ENCODE measurements at places on chromosomes 6 and 20.

GRCh38 chr6:56637640-56638039 is 5.0 kb downstream of the DST start:
- DNase-seq: peak; percentile 56

- no peak for DNase-seq
These were observed 135.9 kb downstream of the AGPAT4 start for GRCh38 chr6:161137839-161138542.

- DNase-seq: peak; percentile 25
These were observed 32.8 kb downstream of the APCDD1L start for GRCh38 chr20:58482416-58482815.

GRCh38 chr20:62609279-62609720 is 33.0 kb upstream of the SLCO4A1 start:
- DNase-seq: no peak

DNA sequence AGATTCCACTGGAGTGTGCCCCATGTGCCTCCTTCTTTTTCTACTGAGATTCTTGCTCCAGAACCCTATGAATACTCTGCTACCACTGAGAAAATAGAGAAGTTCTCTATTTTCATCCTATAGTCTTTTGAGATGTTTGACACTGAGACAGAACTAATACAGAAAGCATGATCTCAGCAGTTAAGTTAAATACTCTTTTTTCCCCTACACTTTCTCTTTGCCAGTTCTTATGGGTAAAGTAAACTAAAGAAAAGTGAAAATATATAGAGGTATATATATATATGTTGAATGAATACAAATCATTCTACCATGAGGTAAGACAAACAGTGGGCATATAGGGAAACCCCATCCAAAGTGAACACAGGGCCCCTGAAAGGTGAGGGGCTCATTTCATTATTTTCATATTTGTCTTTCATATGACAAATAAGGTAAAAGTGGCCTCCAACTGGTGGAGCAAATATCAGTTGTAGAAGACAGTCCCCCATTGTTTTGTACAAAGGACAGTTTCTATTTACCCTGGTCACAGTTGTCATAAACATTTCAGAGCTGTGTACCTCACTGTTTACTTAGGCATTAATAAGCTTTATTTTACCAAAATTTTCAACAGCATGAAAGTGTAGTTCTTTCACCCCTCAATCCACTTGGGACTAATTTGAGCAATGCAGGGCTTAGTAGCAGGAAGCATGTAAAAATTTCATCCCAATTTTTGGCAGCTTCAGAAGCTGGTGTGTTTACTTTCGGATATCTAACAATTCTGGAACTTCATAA is 188.3 kb upstream of the MARCKS start:
- no peak for DNase-seq

DNA sequence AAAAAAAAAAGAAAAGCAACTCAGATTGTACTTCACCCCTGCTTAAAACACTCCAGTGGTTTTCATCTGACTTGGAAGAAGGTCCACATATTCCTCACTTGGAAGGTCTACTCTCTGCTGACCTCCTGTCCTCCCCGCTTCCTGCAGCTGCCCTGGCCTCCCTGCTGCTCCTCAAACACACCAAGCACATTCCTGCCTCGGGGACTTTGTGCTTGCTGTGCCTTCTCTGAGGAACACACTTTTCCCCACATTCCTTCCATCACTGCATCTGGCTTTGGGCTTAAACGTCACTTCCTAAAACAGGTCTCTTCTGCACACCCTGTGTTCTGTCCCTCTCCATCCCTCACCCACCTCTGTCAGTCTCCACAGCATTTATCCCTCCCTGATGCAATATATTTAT is 4.9 kb upstream of the PDYN start:
- no peak for DNase-seq

- DNase-seq: no peak
These were observed 56.8 kb downstream of the MYH7B start for GRCh38 chr20:35012227-35013069.

DNA sequence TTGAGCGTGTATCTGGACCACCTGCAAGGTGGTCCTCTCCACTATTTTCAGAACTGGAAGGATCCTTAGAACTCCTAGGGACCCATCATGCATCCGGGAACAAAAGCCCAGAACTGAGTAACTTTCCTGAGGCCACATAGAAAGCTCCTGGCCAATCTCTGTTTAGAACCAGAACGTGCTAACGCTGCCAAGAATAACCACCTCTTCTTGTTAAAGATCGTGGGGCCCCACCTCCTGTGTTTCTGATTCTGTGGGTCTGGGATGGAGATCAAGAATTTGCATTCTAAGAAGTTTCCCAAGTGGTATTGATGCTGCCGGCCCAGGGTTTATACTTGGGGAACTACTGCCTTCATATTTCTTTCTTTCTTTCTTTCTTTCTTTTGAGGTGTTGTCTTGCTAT is 13.3 kb downstream of the CD40 start:
- no peak for DNase-seq

GRCh38 chr6:2171728-2172127 is 73.7 kb downstream of the GMDS start:
- DNase-seq: no peak

DNA sequence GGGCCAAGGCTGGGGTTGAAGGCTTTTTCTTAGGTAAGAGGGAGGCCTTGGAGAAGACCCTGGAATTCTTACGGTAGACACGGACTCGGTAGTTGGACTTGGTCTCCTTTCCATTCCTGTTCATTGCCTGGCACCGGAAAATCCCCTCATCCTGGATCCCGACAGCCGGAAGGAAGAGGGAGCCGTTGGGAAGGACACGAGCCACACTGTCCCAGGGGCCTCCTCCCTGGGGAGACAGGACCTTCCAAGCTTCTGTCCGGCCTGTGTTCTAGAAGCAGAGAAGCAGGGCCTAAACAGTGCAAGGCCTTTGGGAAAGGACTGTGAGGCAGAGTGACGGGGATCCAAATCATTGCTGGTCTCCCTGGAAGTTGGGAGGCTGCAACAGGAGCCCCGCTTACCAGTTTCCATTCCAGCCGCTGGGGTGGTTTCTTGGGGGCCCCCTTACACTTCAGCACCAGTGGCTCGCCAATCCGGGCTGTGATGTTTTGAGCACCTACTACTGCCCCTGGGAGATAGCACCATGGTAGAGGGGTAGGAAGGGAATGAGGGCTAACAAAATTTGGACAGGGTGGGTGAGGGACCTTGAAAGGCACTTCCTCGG is 470 bp downstream of the AGER start:
- DNase-seq: no peak

DNA sequence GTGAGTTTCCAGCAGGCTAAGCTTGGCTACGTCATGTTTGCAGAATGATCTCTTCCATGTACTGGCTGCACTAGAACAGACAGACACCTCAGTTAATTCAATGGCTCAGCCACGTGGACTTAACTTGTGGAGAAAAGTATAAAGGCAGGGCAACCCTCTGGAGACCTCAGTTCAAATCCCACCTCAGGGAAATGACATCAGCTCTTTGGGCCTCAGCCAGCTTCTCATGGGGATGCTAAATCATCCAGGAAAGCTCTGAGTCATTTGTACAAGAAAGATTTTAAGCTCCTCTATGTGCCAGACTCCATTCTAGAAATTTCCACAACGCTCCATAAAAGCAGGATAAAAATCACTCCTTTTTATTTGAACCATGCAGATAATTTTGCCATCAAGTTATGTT is 128.5 kb upstream of the SALL4 start:
- DNase-seq: peak; percentile 56

DNA sequence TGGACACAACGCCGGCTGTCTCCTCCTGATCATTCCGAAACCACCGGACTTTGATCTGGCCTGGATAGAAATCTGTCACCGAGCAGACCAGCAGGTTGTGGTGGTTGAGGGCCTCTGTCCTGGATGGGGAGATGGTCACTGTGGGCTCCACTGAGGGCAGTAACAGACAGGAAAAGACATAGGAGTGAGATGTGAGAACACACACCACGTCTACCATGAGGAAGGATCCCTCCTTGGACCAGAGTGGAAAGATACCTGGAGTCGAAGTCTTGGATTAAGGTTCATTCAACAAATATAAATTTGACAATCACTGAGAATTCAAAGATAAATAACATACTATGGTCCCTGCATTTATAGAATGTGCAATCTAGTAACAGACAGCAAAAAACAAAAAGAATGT is 4.4 kb downstream of the HLA-DQB1 start:
- no peak for DNase-seq

DNA sequence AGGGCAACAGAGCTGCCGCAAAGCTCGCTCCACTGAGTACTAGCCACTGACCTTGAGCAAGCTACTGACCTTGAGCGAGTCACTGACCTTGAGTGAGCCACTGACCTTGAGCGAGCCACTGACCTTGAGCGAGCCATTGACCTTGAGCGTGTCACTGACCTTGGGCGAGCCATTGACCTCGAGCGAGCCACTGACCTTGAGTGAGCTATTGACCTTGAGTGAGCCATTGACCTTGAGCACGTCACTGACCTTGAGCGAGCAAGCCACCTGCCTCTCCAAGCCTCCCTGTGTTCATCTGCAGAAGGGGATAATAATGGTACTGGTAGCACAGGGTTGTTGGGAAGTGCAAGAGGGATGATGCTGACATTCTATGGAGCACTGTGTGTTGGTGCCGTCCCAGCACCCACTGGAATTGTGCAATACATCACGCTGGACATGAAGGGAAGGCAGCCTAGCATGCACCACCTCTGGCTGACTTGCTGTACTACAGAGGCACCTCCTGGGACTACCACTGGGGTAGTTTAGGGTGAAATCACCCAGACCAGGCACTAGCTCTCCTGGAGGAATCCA is 60.2 kb downstream of the CTCFL start:
- DNase-seq: no peak

GRCh38 chr6:119184008-119184648 is 105.7 kb upstream of the FAM184A start:
- no peak for DNase-seq

DNA sequence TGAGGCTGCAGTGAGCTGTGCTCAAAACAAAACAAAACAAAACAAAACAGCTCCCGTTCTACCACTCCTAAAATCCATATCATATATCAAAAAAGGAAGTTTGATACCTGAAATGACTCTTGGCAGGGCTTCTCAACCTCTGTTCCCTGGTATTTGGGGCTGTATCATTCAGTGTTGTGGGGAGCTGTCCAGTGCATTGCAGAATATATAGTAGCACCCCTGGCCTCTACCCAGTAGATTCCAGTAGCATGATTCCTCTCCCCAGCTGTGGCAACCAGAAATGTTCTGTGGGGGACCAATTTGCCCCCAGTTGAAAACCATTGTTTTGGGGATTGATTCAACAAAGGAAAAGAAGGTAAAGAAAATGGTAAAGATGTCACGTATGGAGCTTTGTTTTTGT is 238.9 kb downstream of the PRL start:
- DNase-seq: no peak

DNA sequence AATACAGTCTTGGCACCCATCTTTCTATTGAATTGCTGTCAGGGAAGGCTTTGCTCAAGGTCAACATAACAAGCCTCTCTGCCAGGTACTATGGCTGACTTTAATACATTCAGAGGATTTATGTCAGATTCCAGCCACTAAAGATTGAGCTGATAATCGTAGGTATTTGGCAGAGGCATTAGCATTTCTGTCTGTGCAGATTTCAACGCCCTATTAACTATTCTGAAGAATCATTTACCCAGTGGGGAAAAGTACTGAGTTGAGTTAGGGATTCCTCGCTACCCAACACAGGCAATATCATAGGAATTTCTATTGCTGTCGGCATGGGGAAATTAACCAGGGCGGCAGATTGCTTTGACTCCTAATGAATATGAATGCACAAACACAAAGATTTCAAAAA is 233.7 kb upstream of the SPTLC3 start:
- DNase-seq: no peak

DNA sequence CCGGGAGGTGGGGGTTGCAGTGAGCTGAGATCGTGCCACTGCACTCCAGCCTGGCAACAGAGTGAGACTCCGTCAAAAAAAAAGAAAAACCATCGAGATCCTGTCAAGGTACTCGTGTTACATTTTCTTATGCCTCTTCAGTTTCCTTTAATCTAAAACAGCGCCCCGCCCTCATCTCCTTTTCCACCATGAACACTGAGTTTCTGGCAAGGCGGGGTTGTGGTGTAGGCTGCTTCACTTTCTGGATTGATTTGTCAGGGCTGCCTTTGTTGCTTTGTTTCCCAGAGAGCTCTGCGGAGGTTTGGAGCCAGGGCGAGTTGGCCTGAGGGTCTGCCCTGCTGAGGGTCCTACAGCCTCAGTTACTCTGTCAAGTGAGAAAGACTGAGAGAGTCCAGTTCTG is 8.9 kb downstream of the ITPR3 start:
- DNase-seq: no peak

DNA sequence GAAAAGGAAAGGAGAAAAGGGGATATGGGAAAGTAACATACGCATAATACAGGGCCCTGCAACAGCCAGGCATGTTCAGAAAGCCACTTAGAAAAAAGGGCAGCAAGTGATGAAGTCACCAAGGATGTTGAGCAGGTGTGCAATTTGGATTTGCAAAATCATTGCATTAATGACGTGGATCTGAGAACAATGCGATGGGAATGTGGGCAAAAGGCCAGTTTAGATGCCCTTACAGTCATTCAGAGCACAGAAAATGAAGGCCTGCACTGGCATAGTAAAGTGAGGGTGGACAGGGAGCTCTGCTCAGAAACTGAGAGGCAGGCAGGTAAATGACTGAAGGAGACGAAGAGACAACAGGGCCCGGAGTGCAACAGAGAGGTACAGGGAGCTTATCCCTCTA is 123.7 kb upstream of the NHSL1 start:
- no peak for DNase-seq

GRCh38 chr6:53498649-53499048 is 46.3 kb downstream of the GCLC start:
- DNase-seq: no peak

DNA sequence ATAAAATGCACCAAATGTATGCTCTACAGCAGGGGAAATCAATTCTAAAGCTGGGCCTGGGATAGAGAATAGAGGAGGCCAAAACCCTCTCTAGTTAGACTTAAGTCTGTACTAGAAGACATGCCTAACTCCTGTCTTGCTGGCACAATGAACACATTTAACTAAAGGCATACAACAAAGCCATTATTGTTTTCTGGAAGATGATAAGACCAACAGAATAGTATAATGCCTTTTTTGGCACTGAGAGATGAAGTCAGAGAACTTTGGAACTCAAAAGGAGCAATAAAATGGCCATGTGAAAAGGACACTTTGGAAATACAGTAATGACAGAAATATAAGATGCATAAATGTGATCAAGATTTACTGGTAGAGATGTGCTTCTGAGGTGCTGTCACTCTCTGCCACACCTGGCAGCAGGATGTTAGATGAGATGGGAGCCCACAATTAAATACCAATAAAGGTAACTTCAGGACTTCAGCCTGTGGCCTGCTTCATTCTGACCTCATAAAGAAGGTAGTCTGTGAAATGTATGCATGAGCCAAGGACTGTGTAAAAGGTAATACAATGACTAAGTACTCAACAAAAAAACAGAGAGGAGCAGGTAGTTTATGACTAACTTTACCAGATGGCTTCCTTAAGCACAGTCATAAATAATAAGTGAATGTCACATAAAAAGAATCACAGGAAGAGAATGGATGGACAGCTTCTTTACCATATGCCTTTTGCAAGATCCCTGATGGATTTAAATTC is 333.4 kb downstream of the BCKDHB start:
- no peak for DNase-seq

- DNase-seq: no peak
These were observed 34.0 kb upstream of the FAM83C start for GRCh38 chr20:35326021-35326739.
